SHP77 treated with DMSO at 0.1 percent for 48 hours (cell line): ENCODE measurements at places on chromosomes 3 and 15.

GRCh38 chr15:45551676-45552075 lies 29.1 kb upstream of the SLC30A4 start:
- DNase-seq = no peak

DNA sequence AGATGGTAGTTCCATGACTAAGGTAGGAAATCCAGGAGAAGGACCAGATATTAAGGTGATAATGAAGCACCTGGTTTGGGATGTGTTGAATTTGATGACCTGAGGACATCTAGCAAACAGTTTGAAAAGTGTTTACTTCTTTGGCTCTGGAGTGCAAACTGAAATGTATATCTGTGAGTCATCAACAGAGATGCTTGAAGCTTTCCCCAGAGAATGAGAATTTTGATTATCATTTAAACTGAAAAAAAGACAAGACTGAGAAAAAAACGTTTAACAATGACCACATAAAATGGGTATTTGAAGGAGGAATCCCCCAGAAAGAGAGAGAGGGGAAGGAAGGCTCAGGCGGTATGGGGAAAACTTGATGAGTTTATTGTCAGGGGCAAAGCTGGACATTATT lies 20.7 kb upstream of the GSK3B start:
- no peak for DNase-seq

DNA sequence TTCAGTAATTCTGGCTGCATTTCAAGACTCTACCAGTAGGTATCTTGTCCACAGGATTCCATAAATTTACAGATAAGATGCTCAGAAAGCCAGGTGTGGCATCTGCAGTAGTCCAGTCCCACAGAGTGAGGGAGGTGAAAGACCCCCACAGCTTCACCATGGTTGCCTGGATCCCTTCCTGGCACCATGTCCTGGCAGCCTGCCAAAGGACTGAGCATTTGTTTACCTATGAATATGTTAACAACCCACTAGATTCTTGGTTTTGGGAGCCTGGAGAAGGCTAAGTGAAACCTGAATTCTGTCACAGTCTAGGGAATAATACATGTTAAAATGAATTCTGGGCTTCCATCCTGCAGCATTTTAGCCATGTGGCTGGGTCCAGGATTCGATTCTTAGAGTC lies 14.9 kb downstream of the CHST2 start:
- DNase-seq = no peak

- DNase-seq = peak; percentile 75
Measured at GRCh38 chr15:61831505-61831921, 228.7 kb downstream of the VPS13C start.

DNA sequence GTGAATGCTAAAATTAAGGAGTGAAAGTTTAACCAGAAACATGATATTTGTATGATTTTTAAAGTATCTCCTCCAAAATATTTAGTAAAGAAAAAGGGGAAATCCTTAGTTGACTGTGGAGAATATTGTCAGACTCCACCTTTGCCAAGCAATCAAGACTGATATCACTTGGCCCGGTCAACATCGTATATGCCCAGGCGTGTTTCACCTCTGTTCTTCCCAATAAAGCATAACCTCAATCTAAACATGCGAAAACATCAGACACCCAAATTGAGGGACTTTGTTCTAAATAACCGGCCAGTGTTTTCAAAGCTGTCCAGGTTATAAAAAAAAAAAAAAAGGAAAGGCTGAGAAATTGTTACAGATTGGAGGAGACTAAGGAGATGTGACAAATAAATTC lies 54.2 kb upstream of the PPP4R2 start:
- DNase-seq = no peak

- DNase-seq = no peak
Measured at GRCh38 chr15:47496343-47497185, 220.7 kb upstream of the SEMA6D start.
